Suppressor macrophage treated with lipopolysaccharide for 1 hour (primary cell): ENCODE measurements at places on chromosomes 2 and 18.
A peak's percentile ranks its signal among the peaks of the same experiment; 100 is the strongest.

- DNase-seq = no peak
Measured at GRCh38 chr18:44959013-44959412, 278.3 kb downstream of the SETBP1 start.

GRCh38 chr2:236711440-236711839, 141.8 kb downstream of the ACKR3 start:
- peak; percentile 58 for DNase-seq

DNA sequence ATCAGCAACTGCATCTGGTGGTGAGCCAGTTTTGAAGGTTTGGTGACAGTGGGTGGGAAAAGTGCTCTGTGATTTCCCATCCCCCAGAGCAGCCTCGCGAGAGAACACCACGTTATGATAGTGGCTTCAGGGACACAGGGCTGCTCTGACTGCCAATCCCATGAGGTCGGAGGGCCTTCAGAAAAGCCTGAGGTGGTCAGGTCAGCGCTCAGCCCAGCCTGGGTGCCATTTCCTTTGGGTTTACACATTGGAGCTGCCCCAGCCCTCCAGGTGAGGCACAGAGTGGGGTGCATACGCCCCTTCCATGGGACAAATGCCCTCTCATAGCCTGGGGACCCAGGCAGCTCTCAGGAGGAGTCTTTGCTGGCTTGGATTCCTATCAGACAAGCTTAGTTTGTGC, 126.8 kb downstream of the KCTD1 start:
- DNase-seq = no peak

DNA sequence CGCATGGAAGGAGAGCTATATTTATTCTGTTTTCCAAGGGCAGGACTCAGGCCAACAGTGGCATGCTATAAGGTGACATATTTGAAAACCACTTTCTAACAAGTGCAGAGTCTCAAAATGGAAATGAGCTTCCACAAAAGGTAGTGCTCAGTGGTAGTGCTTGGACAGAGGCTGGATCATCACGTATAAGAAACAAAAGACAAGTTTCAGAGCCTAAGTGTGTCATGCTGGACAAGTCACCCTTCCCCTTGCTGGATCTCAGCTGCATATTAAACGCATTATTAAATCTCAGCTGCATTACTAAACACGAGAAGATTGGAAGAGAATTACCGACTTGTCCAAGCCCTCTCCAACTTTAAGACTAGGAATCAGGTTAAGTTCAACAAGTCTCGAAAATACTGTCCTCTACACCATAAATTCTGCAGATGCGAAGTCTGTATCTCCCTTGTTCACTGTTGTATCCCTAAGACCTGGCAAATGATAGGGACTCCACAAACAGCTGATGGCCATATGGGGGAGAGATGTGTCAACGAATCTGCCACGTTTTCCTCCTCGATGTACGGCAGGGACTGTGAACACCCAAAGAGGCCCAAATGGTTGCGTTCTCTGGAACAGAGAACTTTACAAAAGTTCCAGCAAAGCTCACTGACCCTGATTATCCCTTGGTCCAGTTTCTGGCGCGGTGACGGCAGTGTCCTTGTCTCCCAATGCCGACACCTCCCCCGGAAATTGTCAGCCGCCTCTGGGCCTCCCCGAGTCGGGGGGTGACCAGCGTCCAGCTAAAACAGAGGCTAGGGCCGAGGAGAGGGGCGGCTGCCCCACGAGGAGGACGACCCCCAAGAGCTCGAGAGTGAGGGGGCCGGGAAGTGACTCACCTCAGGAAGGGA, 611 bp downstream of the NOL10 start:
- DNase-seq = peak; percentile 55

GRCh38 chr18:710418-711300, 1.8 kb downstream of the ENOSF1 start:
- no peak for DNase-seq

- no peak for DNase-seq
Measured at GRCh38 chr2:110843959-110844510, 111.7 kb downstream of the ACOXL start.
